Stimulated activated CD8-positive, alpha-beta memory T cell treated with anti-CD3 and anti-CD28 coated beads, Interleukin-12 subunit alpha, Interleukin-12 subunit beta, amount 100 ng/mL, for 4 hours (primary cell): ENCODE measurements at places on chromosomes 7 and 10.

GRCh38 chr7:108568801-108569380 lies 615 bp downstream of the THAP5 start:
- DNase-seq: no peak

DNA sequence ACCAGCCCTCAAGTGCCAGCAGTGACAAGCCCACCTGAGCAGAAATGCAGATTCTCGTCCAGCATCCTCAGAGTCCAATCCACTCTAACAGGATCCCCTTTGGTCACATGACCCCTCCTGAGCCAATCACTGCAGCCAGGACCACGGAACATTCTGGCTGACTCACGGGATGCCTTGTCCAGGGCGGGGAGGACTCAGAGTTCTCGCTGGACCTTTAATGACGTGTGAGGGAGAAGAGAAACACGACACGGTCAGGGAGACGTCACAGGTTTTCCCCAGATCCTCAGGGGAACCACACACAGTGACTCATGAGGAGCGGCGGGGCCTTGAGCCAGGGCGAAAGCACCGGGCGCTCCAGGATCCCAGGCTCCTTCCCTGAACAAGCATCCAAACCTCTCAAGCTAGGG lies 155.7 kb downstream of the PTPRN2 start:
- no peak for DNase-seq

GRCh38 chr10:123485341-123485960 lies 180.7 kb upstream of the GPR26 start:
- DNase-seq: no peak

DNA sequence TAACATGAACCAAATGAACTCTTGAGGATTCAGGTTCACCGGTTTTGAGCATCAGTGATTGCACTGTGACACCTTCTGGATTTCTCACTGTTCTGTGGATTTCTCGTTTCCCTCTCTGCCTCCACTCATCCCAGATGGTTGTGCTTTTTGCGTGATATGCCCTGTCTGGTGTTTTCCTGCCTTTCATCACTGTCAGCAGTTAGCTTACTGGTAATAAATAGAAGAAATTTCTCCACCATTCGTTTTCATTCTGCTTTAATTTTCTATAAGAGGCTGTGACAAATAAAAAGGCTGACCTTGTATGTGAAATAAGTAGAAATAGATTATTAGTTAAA lies 16.2 kb downstream of the BPGM start:
- DNase-seq: no peak
